ENCODE measurements at places on chromosomes 3 and 15.

DNA sequence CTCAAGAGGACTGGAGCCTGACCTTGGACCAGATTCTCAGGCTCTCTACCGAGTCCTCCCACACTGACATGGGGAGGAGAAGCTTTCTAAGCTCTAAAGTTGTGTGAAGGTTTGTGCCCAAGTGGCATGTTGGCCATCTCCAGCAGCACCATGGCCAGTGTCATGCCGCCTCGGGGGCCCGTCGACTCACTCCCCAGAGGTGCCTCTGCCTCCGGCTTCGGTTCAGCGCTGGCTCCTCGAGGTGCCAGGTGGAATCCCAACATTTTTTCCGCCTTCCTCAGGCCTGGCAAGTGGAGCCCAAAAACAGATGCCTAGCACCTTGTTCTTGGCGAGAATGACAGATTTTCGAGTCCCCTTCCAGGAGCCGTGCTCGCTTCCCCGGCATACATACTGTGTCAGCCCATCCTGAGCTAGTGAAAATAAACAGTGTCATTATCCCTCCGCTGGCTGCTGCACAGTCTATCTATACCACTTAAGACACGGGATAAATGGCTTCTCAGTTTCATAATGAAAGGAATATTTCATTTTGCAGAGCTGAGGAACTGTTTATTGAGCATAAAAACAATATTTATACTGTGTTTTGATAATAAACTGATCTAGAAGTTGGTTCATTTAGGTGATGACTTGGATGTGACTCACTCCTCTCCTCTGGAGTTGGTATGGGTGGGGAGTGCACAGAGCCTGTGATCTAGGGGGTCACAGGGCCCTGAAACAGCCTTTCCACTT lies 328.5 kb upstream of the TLE3 start:
- no peak for DNase-seq

- DNase-seq, result no peak
Observed at GRCh38 chr3:70702132-70702531, 389.7 kb upstream of the MDFIC2 start.

GRCh38 chr3:8873740-8874139 lies 89.5 kb downstream of the RAD18 start:
- no peak for DNase-seq

- no peak for DNase-seq
Observed at GRCh38 chr3:29693863-29694262, 413.0 kb downstream of the RBMS3 start.

DNA sequence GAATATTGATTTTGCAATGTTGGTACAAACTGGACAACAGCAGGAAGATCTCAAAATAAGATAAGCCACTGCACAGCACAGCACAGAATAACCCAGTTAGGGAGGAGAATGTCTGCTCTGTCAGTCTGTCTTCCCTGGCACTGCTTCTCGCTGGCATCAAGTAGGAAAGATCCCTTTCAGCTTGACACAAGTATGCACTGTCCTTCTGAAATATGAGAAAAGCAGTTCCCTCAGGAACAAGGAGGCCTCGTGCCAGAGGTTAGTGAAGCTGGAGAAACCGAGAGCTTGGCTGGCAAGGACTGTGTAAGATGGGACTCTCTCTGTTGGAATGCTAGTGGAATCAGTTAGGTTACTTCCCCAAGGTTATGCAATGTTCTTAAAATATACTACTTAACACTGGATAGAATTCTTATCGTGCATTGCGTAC lies 59.1 kb downstream of the FMN1 start:
- no peak for DNase-seq

DNA sequence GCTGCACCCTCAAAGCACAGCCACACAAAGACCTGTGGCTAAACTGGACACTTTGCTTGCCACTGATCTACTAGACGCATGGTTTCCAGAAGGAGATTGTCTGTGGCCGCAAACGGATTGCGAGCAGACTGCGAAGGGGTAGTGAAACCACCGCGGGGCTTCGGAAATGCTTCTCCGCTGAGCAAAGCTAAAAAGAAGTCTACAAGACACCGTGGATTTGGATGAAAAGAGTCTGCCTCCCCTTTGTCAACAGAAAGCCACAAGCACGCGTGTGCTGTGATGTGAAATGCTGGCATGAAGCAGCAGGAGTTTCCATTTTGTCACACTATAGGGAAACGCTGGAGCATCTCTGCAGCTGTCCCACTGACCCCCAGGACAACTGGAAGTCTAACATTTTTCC lies 63.0 kb downstream of the TMEM44 start:
- DNase-seq, result no peak

GRCh38 chr3:127816783-127817405 lies 5.4 kb downstream of the MGLL start:
- DNase-seq, result no peak

GRCh38 chr15:49265911-49266310 lies 95.9 kb downstream of the GALK2 start:
- DNase-seq, result no peak

DNA sequence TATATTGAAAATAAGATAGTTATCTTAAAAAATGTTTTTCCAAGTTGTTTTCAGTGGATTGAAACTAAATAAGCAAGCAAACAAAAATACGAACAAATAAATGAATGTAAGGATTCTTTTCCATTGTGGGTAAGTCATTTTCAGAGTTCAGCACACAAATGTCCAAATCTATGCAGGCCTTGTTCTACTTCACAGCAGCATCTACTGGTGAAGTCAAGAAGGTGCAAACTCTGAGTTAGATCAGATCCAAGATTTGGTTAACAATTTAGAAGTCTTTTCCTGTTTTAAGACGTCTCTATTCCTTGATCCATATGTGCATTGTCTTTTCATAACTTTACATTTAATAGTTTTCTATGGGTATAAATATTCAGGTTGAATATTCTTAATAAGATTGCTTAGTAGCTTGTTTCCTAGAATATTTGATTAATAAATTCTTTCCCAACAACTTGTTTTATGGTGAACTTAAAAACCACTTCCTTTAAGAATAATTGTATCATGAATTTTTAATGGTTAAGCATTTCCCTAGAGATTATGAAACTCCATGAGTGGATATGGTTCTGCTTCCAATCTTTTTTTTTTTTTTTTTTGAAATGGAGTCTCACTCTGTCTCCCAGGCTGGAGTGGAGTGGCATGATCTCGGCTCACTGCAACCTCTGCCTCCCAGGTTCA lies 10.5 kb downstream of the PTX3 start:
- DNase-seq, result no peak

All from CMK (cell line).